Activated CD4-positive, alpha-beta T cell treated with anti-CD3 and anti-CD28 coated beads, Interleukin-2, amount 10 ng/mL, durations not matched to agents 24 days and 14 days (primary cell): ENCODE measurements at places on chromosomes 3 and 15.
A peak's percentile ranks its signal among the peaks of the same experiment; 100 is the strongest.

DNA sequence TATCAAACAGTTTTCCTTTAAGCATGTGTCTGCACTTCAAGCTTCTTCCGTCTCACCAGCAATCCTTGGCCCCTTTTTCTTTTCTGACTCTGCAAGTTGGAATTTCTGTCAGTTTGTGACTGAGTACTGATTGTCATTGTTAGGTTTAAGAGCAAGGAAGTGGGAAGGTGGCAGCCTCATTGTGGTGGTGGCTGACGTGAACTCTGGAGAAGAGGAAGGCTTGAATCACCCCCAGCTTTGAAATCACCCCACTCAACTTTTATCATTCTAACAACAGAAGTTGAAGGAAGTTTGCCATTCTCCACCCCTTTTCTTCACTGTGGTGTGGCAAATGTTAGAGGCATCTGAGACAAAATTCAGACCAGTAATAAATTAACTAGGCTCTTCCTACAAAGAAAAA is 231.6 kb upstream of the AGTR1 start:
- DNase-seq: no peak

GRCh38 chr15:77599899-77600298 is 32.8 kb downstream of the LINGO1 start:
- peak; percentile 58 for DNase-seq

GRCh38 chr3:49462222-49462621 is 7.8 kb upstream of the DAG1 start:
- no peak for DNase-seq

DNA sequence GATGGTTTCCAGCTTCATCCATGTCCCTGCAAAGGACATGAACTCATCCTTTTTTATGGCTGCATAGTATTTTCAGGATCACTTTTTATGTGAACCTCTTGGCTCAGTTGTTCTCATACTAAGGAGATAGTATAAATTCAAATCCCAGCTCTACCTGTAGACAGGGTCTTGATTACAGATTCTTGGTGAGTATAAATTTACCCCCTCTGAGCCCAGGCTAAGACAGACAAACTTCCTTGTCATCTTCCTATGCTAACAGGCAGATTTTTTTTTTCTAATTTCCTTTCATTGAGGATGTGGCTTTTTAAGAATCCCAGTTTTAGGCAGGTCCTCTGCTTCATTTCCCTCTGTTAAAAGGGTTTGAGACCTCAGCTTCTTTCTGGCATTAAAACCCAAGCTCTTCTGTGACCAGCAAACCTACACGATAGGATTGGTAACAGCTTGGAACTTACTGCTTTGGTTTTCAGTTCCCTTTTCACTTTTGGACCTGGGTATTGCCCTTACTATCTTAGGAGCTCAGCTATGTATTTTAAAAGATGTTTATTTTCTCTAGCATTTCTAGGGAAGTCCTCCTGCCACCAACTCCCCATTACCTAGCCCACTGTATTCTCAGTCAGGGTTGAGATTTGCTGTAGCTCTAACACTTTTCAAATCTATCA is 72.5 kb downstream of the VPS8 start:
- no peak for DNase-seq

DNA sequence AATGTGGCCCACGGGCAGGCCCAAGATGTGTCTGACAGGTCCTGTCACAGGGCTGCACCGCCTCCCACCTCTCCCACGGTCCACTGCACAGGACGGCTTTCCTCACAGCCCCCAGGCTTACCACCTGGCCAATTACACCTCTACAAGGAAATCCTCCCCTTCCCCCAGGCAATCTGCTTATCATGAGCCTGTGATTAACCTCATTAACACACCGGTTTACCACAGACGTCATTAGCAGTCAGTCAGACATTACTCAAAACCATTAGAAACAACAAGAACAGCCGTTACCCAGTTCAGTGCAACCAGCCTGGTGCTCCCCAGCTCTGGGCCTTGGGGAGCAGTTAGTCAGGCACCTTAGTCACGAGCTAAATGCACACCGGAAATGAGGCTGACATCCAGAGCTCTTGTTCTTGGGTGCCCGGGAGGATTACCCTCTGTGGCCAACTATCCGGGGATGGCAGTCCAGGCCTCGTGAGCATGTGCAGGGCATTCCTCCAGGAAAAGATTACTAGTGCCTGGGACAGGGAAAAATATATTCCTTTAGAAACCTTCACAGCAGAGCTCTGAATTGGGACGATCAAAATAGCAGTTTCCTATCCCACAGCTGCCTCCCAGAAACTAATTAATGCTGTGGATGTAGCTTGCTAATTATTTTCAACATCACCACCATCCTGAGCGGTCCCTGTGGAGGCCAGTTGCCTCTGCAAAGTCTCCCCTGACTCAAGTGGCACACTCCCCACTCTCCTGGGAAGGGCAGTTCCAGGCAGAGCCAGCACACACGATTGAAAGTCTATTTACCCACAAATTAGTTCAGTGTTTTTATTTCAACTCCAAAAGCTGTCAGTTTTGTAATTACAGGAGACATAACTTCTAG is 117.4 kb upstream of the ZBED2 start:
- no peak for DNase-seq

- DNase-seq: peak; percentile 73
Observed at GRCh38 chr3:171187706-171188290, 161.3 kb upstream of the SLC2A2 start.

GRCh38 chr3:148289159-148289558 is 408.5 kb upstream of the AGTR1 start:
- DNase-seq: no peak

GRCh38 chr3:126394179-126394976 is at the start of gene CFAP100:
TSS of gene CFAP100 (plus strand) at chr3:126394909. CDS start at chr3:126396001, 1,092 bp downstream.
- no peak for DNase-seq

DNA sequence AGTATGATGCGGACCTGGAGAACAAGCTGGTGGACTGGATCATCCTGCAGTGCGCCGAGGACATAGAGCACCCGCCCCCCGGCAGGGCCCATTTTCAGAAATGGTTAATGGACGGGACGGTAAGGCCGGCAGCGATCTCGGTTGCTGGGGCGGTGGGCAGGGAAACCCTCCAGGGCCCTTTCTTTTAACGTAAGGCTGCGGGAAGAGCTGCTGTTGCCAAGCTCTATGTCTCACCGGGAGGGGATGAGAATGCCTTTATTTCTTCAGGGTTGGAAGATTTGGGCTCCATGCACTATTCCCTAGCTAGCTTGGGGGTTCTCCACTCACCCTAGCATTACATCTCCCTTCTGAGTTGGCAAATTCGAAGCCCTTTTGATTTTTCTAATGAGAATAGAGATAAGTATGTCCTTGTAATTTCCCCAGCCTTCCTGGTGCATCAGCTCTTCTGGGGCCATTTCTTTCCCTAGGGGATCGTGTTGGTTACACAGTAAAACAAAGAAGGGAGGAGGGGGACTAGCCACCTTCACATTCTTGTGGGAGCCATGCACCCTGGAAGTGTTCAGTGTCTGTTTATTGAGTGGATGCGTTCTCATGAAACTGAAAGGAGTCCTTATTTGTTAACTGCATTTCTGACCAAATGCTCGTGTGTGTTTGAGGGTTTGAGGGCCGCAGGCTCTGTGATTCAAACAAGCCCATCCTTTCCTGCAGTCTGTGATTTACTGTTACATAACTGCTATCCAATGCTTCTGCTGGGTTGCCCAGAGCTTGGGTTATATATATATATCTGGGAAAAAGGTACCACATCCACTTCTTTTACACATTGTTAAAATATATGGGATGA is 982 bp downstream of the TAGLN3 start:
- no peak for DNase-seq

- no peak for DNase-seq
Observed at GRCh38 chr3:23152989-23153388, 50.1 kb upstream of the UBE2E2 start.
